Putamen (tissue), 1 donor: ENCODE measurements at places on chromosomes 16 and 17.

DNA sequence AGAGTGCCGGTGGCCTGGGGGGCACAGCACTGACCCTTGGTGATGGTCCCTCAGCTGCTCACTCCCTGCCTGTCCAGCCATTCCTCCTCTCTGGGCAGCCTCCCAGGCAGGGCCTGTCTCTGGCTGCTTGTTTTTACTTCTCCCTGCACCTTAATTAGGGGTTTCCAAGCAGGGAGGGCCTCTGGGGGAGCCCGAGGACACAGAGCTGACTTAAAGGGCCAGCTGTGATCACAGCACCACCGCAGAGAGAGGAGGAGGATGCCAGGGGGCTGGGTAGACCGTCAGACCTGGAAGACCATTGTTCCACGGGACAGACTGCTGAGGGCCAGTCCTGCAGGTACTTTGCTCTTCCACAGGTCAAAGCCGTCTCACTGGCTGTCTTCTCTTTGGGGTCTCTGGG, 1.2 kb upstream of the DPH1 start:
- no peak for DNase-seq

DNA sequence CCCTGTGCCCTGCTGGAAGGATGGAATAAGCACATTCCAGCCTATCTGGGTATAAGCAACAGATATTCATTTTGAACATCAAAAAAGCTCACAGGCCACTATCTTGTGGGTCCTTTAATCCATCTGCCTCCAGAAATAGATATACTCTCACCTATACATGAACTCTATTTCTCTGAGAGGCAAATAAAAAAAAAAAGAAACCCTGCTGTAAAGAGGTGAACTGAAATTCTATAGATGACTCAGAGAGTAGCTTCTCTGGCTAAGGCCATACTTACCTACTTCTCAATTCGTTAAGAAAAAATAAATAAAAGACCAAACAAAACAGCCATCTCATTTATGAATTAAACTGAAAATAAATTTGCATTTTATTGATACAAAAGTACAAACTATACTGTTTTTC, 86.3 kb downstream of the DYNLRB2 start:
- DNase-seq, result no peak

GRCh38 chr17:15284107-15284506, 19.0 kb upstream of the PMP22 start:
- no peak for DNase-seq

DNA sequence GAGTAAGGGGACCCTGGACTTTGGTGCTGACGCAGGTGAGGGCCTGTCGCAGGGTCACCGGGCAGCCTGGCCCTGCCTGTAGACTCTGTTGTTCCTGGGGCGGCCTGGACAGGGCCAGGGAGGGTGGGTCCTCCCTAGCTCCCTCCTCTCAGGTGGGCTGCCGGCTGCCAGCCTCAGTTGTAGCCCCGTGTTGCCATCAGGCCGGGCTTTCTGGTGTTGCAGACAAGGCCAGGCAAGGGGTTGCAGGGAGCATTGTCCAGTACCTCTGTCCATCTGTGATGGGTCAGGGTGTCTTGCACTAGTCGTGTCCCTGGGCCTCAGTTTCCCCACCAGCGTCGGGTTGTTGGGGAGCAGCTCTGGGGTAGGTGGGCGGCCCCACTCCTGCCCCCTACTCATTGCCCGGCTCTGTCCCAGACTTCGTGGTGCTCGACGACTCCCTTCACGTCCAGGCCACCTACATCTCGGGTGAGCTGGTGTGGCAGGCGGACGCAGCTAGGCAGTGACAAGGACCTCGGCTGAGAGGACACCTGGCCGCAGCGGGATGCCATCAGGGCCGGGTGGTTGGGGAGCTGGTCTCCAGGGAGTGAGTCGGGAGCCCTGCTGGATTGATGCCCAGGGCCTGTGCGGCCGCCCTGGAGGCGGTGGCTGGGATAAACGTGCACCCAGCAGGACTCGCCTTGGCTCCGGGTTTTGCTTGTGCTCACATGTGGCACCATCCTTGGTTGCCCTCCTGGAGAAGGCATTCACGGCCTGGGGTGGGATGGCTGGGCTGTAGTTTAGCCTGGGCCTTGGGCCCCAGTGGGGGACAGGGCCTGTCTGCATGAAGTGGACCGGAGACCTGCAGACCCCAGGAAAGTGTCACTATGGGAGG, 1.9 kb downstream of the CEMP1 start:
- DNase-seq, result no peak

GRCh38 chr16:87541147-87541871, 48.5 kb upstream of the ZCCHC14 start:
- DNase-seq, result no peak

- no peak for DNase-seq
Observed at GRCh38 chr17:74749279-74750038, 1.0 kb downstream of the NHERF1 start.

DNA sequence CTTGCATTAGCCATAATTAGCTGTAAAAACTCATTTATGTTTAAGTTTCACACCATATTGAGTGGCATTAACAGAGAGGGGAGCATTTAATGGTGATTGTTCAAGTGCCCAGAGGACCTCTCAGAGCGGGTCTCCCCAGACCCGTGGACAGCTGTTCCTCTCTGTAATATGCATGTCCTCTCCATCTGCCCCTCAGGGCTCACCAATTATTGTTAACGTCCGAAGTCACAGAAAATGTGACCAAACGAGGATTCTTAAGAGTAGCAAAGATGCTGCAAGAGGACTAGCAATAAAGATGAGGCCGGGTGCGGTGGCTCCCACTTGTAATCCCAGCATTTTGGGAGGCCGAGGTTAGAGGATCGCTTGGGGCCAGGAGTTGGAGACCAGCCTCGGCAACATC, 130.2 kb downstream of the CPPED1 start:
- DNase-seq, result no peak

DNA sequence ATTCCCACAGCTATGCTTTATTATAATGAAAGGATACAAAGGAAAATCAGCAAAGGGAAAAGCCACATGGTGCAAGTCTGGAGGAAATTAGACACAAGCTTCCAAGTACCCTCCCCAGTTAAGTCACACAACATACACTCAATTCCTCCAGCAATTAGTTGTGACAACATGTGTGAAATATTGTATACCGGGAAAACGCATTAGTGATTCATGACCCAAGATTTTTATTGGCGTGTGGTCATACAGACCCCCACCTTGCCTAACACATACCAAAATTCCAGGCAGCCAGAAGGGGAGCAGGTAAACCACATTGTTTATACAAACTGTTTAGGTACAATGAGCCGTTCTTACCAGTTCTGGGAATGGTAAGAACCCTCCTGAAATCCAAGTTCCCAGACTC, 160.6 kb downstream of the CYB561 start:
- DNase-seq, result no peak

DNA sequence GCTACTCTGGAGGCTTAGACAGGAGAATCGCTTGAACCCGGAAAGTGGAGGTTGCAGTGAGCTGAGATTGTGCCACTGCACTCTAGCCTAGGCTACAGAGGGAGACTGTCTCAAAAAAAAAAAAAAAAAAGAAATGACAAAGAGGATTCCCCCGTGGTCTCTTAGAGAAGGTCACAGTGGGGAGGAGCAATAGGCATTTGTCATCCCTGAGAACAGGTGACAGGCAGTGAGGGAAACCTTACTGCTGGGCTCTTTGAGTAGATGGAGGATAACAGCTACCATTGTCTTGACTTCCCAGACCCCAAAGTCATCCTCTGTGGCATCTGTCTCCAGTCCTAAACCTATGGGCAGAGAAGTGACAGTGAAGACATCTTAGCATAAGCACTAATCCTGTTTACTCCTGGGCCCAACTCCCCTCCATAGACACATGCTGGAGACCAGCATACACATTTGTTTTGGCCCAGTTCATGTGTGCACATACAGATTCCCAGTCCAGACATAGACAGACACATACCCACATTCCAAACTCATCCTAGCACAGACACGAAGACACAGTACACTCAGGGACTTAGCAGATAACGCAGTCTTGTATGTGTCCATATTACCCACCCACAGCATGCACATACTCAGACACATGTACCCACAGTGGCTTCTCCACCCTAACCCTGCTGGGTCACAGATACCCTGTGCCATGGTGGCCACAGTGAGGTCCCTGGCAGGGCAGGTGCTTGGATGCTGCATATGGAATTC, 2.7 kb downstream of the ESRP2 start:
- no peak for DNase-seq

DNA sequence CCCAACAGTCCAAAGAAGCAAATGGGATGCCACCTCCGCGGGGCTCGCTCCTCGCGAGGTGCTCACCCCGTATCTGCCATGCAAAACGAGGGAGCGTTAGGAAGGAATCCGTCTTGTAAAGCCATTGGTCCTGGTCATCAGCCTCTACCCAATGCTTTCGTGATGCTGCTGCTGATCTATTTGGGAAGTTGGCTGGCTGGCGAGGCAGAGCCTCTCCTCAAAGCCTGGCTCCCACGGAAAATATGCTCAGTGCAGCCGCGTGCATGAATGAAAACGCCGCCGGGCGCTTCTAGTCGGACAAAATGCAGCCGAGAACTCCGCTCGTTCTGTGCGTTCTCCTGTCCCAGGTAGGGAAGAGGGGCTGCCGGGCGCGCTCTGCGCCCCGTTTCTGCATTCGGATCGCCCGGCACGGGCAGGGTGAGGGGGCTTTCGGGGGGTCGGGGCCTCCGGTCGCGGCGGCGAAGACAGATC, at the start of gene CDH13:
CDH13 (plus strand) TSS at position 179 of the 471 bp plus-strand sequence.
- DNase-seq, result no peak

DNA sequence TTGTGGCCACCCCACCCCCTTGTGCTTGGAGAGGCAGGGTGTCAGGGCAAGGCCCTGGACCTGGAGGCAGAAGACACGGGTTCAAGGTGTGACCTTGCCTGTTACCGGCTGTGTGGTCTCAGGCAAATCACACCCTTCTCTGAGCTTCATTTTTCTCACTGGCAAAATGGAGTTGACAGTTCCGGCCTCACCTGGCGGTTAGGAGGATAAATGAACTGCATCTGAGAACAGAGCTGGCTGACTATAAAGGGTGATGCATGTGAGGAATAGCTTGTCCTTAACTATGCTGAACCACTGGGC, 4.2 kb upstream of the MEOX1 start:
- DNase-seq, result no peak

DNA sequence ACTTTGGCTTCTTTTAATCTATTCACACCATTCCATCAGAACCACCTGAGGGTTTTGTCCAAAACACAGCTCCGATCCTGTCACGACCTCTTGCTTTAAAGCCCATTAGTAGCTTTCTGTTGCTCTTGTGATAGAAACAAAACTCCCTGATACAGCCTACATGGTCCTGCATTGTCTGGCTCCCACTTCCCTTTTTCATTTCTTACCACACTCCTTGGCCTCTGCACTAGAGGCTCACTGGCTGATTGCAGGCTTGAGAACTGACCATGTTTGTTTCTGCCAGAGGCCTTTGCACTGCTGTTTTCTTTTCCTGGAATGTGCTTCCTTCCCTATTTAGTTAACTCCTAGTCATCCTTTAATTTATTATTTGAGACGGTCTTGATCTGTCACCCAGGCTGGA, 23.7 kb downstream of the IST1 start:
- DNase-seq, result no peak

DNA sequence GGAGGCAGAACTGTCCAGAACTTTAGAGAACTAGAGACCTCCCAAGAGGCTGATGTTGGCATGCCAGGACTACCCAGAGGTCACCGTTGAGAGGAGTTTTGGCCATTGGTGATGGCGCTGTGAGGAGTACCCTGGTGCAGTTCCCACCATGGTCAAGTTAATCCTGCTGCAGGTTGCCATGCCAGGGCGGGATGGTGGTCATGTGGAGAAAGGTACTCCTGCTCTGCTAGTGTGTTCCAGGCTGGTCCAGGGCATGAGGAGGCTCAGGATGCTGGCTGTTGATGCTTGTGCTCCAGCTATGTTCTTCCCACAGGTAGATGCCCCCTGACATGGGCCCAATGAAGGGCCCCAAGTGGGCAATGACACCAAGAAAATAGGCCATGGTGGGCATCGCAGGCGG, 4.1 kb upstream of the PHF12 start:
- DNase-seq, result no peak

GRCh38 chr16:58828901-58829545, 94.9 kb upstream of the GOT2 start:
- no peak for DNase-seq

DNA sequence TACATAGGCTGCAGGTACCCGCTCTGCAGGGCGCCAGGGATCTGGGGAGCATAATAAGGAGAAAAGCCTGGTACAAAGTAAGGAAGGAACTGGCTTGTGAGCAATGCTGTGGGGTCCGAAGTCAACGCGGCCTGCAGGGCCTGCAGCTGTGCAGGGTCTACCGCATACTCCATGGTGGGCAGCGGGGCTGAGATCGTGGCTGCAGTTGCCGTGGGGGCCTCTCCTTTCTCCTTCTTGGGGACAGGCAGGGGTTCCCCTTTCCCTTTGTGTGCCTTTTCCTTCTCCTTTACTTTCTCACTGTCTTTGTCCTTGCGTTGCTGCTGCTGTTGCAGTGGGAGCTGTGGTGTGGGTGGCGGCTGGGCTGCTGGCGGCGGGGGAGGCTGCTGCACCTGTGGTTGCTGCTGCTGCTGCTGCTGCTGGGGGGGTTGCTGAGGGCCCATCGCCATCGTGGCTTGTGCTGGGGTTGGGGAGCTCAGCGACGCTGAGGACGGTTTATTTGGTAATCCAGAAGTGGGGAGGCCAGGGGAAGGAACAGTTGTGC, 259.6 kb downstream of the ZFHX3 start:
- no peak for DNase-seq

- peak; percentile 78 for DNase-seq
Observed at GRCh38 chr16:4376126-4376892, 4.7 kb downstream of the VASN start.

DNA sequence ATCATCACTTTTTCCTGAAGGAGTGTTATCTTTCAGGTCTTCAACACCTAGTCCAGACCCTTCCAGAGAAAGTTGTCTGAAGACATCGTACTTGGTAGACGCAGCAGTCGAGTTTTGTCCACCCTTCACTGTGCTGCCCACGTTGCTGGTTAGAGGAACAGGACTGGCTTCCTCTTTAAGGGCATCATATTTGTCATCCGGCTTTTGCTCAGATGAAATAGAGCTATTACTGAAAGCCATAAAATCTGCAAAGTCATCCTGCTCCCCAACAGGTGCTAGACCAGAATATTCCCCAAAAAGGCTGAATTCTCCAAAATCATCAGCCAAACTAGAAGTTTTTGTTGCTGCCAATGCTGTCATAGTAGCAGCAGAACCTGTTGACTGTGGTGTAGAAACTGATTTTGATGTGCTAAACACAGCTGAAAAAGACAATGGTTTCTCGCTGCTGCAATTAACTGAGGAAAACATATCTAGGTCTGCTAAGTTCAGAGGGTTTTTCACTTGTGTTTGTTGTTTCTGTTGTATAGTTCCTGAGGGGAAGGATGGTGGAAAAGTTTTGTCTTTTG, 55.7 kb downstream of the SYNRG start:
- no peak for DNase-seq

- DNase-seq, result no peak
Observed at GRCh38 chr16:85101956-85102630, 10.2 kb downstream of the CIBAR2 start.

GRCh38 chr17:33002246-33002645, 10.6 kb downstream of the SPACA3 start:
- no peak for DNase-seq

- DNase-seq, result no peak
Observed at GRCh38 chr17:45396496-45397205, 36.0 kb downstream of the ARHGAP27 start.
